Cerebellar nuclear complex (tissue), 1 donor: ENCODE measurements at places on chromosomes 2 and 18.

DNA sequence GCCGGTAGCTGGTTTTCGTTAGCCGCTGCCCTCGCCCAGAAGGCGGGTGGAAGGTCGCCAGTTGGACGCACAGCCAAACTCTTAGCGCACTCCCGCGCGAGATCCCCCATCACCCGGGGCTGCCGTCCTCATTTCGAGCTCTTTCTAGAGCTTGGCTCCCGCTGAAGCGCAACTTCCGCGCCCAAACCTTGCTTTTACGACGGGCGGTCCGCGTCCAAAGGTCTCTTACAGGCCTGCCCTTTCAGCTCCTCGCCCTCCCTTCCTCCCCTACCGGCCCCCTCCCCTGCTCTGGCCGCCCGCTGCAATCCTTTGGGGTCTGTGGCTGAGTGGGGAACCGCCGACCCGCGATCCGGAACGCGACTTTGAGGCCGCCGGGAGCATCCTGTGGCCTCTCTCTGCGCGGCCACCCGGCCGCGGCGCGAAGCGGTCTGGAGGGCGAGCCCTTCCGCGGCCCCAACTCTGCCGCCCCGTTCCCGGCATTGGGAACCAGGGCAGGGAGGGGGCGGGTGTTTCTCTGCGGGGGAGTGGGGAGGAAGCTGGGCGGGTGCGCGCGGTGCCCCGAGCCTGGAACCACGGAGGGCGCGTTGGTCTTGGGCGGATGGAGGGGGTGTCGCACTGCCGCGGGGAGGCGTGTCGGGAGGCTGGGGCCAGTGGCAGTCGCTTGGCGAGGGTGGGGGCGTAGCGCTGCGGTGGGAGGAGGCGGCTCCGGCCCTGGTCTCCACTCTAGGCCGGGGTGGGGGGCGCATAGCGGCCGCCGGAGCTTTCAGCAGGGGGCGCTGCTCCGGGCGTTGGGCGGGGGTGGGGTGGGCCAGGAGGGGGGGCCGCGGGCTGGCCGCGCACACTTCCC lies at the start of gene GDF7:
Gene GDF7 (plus strand): TSS at position 841 of the 847 bp plus-strand sequence. CDS start 96 bp downstream, outside the sequence.
- DNase-seq, result no peak

GRCh38 chr18:48182779-48183178 lies 226.4 kb downstream of the ZBTB7C start:
- no peak for DNase-seq

DNA sequence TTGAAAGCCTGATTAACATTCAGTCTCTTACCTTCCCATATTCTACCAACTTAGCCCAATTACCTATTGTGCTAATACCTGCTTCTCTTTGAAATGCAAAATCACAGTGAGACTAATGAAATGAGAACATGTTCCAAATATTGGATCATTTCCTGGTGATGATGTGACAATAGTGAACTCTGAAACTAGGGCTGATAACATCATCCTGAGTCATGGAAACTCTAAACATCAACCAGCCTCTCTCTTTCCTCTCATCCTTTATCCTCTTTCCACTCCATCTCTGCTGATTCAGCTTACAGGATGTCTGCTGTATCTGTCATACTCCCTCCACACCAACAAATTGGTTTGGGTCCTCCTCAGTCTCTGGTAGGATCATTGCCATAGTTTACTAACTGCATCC lies 98.8 kb upstream of the NCKAP5 start:
- no peak for DNase-seq

- DNase-seq, result no peak
These were observed 83.4 kb upstream of the COL3A1 start for GRCh38 chr2:188890755-188891154.

DNA sequence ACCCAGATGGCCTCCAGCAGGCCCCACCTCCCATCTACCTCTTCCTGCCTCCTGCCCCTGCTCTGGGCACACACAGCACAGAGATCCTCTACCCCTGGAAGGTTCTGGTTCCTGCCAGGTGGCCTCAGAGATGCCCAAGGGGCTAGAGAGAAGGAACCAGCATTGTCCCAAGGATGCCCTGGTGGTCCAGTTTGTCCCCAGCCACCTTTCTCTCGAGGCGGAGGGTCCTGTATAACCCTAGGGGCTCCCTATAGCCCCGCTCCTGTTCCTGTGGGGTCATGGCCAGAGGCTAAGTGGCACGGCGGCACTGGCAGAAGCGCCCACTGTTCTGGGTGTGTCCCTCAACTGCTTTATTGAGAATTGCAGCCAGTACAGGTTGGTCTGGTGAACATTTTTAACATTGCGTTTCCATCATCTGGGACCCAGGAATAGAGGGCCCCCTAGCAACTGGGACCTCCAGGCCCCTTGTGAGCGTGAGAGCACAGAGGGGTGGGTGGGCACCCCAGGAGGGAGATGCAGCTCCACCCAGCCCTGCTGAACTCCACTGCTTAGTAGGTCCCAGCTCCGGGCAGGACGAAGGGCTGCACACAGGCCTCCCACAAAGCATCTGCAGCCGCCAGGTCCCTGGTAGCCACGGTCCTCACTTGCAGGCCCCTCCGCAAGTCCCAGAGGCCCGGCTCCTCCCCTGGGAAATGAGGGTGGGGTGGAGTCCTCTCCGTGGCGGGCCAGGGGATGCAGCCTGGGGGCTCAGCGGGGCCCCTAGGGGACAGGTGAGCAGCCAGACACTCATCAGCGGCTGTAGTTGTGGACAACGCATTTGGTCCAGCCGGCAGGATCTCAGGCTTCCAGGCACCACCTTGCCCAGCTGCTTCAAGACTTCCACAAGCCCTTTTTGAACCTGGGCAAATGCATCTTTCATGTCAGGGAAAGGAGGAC lies 33.1 kb downstream of the GPC1 start:
- DNase-seq, result no peak

DNA sequence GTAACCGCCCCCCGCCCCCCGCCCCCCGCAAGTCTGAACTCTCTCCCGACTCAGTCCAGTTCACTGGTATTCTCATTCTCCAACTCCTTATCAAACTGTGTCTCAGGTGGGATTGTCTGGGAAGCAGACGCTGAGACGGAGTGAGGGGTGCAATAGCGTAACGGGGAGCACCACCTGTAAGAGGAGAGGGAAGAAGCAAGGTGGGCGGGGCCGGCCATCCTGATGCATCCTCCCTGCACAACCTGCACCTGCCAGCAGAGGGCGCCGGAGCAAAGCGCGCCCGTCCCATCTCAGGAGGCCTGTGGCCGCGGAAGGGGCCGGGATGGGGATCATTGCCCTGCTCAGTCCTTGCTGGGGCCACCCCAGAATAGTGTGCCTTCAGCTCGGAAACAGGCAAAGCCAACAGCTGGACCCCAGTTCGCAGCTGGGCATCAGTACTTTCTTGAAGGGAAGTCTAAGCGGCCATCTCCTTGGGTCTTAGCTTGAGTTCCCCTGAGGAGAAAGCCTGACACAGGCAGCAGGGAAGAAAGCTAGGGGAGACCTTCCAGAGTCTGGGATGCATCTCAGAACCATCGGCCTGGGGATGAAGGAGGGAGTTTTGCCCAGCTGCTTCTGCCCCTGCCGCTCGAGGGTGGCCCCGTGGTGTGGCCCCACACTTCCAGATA lies 208.0 kb downstream of the TFCP2L1 start:
- no peak for DNase-seq

- no peak for DNase-seq
These were observed 110.6 kb upstream of the RIOK3 start for GRCh38 chr18:23342506-23342905.

DNA sequence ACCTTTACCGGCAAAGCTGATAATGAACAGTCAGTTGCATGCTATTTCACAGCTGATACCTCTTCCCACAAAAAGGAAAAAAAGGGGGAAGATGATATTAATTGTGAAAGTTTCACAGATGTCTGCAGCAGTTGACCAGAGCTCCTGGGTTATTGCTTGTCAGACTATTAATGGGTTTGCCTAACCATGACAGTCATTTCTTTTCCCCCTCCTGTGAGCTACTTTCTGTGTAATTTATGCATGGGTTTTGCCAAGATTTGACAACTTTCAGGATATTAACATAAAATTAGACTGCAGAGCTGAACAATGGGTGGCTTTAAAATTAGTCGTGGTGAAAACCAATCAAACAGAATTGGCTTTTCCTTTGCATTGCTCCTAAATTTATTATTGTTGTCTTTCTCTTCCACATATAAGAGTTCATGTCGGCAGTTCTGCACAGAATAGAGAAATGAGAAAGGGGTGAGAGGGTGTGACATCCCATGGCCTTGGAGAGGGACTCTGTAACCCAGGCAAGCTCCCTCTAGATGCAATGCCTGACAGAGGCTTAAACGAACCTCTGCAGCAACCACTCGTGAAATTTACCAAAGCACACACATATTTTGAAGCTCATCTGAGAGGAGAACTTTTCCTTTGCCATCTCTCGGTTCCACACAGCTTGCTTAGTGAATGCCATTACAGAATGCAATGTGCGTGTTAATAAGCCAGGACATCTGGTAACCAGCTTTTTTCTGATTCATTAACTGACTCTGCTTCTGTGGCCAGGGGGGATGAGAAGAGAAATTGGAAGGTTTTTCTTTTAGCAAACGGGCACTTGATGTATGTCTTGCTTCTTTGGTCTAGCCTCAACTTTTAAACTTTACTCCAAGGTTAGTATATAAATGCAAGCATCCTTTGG lies 82.2 kb upstream of the ITGA4 start:
- no peak for DNase-seq

DNA sequence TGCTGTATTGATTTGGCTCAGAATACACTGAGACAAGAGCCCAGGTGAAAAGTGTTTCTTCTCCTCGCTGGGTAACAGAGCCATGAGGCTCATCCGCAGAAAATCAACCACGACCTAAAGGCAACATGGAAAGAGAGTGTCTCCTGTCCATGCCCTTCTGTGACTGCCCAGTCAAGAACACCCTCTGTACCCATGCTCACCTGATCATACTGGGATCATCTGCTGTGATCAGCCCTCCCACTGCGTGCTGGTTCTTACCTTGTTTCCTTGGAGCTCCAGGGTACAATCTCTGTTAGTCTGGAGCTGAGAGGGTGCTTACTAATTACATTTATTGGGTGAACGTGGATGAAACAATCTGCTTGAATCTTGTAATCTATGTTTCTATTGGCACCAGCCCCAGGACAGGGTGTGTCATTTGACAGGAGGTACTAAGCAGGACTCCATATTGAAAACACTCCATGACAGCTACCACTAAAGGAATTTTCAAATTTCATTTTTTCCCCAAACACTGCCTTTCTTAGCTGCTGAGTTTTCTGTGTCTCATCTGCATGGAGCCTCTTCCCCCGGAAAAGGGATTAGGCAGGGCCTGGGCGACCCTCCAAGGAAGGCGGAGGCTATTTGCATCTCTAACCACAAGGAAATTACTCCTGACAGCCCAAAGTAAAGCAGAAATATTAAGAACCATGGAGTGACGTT lies 39.7 kb upstream of the GRP start:
- no peak for DNase-seq

DNA sequence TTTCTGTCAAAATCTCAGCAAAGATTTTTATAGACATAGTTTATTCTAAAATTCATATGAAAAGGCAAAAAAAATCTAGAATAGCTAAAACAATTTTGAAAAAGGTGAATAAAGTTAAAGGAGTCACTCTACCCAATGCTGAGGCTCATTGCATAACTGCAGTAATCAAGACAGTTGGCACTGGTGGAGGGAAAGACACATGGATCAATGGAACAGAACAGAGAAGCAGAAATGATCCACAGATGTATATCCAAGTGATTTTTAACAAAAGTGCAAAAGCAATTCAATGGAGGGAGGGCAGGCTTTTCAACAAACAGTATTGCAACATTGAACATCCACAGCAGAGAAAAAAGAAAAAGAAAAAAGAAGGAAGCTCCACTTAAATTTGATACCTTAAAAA lies 162.8 kb downstream of the RBM43 start:
- no peak for DNase-seq

GRCh38 chr2:130377491-130377890 lies 21.6 kb downstream of the PTPN18 start:
- no peak for DNase-seq

GRCh38 chr2:232586943-232587505 lies 36.5 kb downstream of the EIF4E2 start:
- DNase-seq, result no peak

- DNase-seq, result no peak
These were observed 8.1 kb upstream of the NFATC1 start for GRCh38 chr18:79387615-79388014.

DNA sequence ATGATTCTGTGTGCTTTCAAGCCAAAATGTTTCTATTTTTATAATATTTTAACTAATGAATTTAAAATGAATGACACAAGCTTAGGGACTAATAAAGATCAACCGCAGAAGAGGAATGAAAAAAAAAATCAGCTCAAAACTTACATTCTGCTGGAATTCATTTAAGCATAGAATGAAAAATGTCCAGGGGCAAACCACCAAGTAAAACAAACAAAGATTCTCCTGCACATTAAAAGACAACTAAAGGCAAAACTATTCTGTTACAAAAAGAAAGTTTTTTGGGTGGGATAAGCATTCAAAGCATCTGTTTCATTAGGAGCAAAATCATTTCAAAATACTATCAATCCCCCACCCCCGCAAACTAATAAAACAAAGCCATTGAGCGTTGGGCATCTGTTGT lies 99.3 kb upstream of the SOX11 start:
- DNase-seq, result no peak

DNA sequence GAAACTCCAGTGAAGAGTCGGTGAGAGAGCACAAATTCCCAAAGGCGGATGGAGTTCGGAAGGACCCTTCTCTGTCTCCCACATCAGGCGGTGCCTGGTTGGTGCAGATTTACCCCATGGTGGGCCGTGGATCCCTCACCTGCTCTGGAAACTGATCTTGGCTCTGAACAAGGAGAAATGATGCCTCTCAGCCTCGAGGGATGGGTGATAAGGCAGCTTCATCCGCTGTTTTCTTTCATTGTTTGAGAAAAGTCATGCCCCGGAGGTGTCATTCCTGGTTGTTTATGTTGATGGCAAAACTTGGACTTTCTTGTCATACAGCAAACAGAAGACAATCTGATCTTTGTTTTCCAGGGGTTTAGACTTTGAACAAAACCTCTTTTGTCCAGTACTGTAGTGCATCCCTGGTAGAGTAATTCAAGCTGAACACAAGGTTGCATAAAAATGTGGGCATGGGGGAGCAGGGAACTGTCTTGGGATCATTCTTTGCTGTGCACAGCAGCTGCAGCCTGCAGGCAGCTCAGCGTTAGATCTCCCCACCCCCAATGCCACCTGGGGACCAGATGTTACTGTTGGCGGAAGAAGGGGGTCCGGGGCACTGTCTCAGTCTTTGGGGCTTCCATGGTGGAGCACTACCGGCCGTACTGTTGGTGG lies 81.3 kb downstream of the NFATC1 start:
- DNase-seq, result no peak

GRCh38 chr2:30150786-30151185 lies 4.0 kb downstream of the YPEL5 start:
- DNase-seq, result no peak
